ENCODE measurements at places on chromosomes 2 and 18.

- no peak for DNase-seq
Observed at GRCh38 chr2:23543728-23544127, 158.7 kb downstream of the KLHL29 start.

- no peak for DNase-seq
Observed at GRCh38 chr2:241854342-241855244, 4.1 kb downstream of the PDCD1 start.

DNA sequence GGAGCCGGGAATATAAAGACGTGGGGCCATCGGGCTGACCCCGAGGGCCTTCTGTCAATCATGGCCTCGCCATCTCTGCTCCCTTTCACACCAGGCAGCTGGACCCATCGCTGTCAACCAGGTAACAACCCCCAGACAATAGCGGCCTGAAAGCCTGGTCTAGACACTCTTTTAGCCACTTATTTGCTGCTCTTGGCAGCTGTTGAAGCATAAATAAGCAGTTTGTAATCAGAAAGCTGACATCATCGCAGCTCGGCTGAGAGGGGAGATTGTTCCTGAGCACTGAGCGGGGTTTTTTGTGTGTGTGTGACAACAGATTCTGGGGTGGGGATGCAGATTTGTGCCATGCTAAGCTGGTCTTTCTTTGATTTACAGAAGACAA is 423.6 kb upstream of the POU3F3 start:
- DNase-seq = no peak

DNA sequence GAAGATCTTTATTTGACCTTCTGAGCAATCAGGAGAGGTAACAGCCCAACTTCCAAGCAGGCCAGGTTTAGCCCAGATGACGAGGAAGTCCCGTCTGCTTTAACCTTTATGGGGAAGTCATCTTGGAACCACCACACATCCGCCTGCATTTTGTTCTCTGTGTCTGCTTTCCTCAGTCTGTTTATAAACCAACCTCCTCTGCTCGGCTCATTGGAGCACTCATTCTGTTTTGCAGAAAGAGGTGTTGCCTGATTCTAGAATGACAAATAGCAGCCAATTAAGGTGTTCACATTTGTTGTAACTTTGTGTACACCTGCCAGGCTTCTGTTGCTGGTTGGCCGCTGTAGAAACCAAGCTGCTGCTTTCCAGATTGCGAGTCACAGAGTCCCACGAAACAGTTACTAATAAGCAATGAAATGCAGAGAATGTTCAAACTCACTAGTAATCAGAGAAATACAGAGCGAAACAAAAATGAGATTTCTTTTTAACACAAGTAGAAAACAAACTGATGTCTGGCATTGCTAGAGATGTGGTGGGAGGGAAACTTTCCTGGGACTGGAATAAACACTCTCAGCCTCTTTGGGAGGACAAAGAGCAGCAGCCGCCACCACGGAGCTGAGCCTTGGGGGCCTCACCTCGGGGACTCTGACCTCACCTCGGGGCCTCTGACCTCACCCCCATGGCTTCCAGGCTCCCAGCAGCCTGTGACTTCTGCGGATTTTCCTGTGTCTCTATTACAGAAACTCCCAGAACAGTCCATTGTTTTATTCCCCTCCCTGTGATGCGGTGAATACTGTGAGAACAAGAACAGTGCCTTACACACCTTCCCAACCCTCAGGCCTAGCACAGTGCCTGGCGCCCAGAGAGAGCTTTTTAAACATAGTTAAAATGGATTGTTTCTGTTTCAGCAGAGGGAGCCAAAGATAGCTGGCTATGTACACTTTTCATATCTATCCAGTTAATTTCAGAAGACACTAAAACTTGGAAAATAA is 64.0 kb downstream of the MBP start:
- peak; percentile 74 for DNase-seq

Data from naive B cell (primary cell).